ENCODE measurements at places on chromosomes 6 and 20.

GRCh38 chr6:108656836-108657235, 96.1 kb downstream of the FOXO3 start:
- DNase-seq = peak; percentile 63

DNA sequence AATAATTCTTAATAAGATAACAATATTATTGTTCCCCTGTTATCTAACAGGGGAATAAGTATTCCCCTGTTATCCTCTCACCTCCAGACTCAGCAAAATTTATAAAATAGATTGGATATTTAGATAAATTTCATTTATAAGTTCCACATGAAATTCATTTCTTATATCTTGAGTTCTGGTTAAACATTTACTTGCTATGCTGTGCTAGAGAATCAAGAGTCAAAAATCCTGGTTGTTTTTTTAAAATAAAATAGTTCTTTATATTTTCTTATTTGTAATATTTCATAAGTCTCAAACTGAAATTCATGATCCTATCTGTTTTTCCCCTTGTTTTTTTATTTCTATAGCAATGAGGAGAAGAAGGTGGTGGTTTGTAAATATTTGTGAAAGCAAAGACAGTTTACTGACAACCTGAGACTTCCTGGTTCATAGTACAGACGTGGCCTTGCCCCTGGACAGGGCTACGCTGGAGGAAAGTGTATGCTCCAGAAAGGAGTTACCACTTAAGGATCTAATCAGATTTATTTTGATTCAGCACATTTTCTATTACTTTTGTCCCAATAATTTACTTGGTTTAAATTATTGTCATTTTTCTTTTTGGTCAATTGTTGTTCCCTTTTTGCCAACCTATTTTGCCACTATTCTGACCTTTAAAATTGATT, 37.8 kb upstream of the MARCKS start:
- peak; percentile 69 for DNase-seq

DNA sequence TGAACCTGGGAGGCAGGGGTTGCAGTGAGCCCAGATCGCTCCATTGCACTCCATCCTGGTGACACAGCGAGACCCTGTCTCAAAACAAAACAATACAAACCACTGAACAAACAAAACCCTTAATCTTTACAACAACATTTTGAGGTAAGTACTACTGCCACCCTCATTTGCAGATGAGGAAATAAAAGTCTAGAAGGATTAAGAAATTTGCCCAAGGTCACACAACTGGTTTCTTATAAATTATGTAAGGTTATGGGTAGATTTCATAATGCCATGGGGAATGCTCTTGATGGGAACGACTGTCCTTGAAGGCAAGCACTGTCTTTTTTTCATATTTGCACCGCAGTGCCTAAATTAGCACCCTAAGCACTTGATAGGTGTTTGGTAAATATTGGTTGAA, 13.8 kb upstream of the B4GALT5 start:
- no peak for DNase-seq

GRCh38 chr6:34025861-34026260, 120.0 kb downstream of the GRM4 start:
- no peak for DNase-seq

All from stomach (tissue), 19 donors.